BJ (cell line): ENCODE measurements at places on chromosomes 5 and 9.

GRCh38 chr9:36392489-36392888 is 7.6 kb downstream of the RNF38 start:
- DNase-seq = no peak

- no peak for DNase-seq
Measured at GRCh38 chr9:137310189-137311052, 8.3 kb upstream of the NRARP start.

DNA sequence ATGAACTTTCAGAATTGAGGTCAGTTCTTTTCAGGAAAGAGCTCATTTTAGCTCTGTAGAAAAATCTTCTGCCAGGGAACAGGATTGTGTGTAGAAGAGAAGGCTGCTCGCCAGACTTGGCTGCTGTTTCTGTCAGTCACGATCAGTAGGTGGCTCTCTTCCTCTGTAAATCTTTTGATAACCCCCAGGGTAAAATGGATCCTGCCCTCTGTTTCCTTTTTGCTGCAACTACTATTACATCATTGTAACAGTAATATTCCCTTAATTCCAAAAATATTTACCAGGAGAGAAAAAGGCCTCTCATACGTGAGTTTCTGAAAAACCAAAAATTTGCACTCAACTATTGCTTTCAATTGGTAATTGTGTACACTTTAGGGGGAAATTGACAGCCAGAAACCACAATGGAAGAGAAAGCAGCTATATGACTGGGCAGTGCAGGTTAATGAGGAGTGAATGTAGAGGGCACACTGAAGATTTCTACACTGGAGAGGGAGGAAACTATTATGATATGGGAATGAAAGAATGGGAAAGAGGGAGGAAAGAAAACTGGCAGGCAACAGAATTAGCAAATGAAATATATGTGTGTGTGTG is 12.3 kb downstream of the IFNA21 start:
- DNase-seq = no peak

GRCh38 chr9:34674440-34674839 is 12.0 kb upstream of the CCL27 start:
- no peak for DNase-seq
